ENCODE measurements at places on chromosomes 2 and 18.

DNA sequence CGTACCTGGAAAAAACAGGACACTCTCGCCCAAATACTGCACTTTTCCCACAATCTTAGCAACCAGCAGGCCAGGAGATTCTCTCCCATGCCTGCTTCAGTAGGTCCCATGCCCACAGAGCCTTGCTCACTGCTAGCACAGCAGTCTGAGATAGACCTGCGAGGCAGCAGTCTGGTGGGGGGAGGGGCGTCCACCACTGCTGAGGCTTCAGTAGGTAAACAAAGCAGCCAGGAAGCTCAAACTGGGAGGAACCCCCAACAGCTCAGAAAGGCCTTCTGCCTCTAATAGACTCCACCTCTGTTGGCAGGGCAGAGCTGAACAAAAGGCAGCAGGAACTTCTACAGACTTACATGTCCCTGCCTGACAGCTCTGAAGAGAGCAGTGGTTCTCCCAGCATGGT lies 1202.8 kb upstream of the ACVR2A start:
- no peak for DNase-seq

DNA sequence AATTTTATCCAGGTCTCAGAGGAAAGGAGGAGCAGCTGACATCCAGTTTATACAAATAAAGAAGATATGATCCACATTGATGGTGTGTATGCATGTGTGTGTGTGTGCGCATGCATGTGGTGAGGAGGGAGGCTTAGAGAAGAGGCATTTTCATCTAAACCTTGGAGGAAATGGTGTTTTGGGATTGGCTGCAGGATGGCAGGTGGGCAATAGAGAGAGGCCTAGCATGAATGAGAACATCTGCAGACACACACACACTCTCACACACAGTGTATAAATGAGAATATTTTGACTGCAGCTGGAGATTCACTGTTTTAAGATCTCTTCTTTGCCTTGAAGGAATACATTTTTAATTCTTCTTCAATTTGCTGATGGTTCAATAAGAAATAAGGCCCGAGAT lies 61.7 kb upstream of the TMEM17 start:
- no peak for DNase-seq

GRCh38 chr2:46943881-46944798 lies 28.5 kb upstream of the MCFD2 start:
- peak; percentile 38 for DNase-seq

DNA sequence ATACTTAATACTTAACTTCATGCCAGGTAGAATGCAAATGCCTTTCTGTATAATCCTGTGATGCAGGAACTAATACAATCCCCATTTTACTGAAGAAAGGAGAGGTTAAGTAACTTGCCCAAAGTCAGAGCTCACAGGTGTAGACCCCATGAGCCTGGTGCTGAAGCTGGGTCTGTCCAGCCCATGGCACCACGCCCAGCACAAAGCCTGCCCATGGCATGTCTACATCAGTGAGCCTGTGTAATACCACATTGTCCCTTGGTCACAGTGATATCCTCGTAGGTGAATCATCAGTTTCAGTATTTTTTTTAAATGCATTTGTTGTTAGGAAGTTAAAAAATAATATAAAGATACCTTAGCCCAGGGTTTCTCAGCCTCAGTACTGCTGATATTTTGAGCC lies 69.9 kb upstream of the MCFD2 start:
- no peak for DNase-seq

DNA sequence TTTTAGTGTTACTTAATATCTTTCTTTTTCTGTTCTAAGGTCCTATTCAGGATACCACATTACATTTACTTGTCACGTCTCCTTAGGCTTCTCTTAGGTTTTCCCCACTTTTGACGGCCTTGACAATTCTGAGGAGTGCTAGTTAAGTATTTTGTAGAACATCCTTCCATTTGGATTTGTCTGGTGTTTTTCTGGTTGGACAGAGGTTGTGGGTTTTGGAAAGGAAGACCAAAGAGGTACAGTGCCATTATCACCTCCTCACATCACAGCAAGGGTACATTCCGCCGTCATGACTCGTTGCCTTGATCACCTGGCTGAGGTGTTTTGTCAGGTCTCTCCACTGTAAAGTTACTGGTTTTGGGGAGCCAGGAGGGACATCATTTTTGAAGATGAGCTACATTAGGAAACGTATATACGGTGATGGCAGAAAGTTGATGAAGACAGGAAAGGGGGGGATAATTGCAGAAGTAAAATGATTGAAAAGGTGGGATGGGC lies 88.4 kb upstream of the TMEM247 start:
- DNase-seq = no peak

- DNase-seq = no peak
These were observed 189.0 kb downstream of the RPIA start for GRCh38 chr2:88880441-88880953.

DNA sequence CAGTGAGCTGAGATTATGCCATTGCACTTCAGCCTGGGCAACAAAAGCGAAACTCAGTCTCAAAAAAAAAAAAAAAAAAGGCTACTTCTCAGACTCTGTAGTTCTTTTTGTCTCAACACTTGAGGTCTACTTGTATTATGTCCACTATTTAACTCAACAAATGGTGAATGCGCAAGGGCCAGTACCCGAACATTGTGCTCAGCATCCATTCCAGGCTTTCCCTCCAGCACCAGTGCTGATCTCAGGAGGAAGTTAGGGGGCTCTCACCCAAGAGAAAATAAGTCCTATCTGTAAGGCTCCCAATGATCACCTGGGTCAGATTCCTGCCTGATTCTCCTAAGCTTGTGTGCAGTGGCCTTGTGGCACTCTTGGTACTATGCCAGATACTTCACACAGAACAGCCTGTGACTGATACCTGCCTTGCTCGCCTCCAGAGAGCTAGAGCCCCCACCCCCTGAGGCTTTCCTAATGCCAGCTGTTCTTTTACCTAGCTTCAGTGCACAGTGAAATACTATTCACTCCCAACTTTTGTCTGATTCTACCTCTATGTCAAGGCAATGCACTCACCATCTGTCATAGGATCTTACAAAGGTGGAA lies 74.9 kb downstream of the INO80D start:
- no peak for DNase-seq

DNA sequence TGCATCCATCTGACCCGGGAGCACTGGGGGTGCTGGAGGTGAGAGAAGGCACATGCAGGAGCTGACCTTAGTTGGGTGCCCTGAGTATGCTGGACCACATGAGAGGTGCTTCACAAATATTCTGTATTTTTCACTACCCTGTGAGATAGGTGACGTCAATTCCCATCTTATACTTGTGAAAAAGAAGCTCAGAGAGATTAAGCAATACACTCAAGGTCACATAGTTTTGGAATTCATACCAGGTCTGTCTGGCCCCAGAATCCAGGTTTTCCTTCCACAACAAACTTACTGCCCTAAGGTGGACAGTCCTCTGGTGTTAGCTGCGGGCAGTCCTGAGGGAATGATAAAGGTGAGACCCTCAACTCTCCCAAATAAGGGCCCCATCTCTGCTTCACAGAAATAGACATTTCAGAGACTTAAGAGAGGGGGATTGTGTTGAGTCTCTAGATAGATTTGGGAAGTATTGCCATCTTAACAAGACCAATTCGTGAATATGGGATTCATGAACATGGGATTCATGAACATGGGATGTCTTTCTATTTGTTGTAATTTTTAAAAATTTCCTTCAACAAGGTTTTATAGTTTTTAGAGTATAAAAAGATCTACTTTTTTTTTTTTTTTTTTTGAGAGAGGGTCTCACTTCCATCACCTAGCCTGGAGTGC lies 64.0 kb upstream of the SMAD7 start:
- DNase-seq = no peak
